T-helper 17 cell (primary cell): ENCODE measurements at places on chromosomes 4 and X. TPM values are rescaled to one million over a fixed set of nuclear protein-coding genes. Genes with fewer than 3 reads are reported as not detected.
A peak's percentile ranks its signal among the peaks of the same experiment; 100 is the strongest.

FRG2 gene
- total RNA-seq = not detected

TRAM1L1 gene
- total RNA-seq = not detected

TCEAL2 gene
- 1.1 TPM for total RNA-seq

SYTL5 gene
- total RNA-seq = not detected

MAGT1 gene
- 38.6 TPM for total RNA-seq

DTHD1 gene
- 0.22 TPM for total RNA-seq

FRMPD4 gene
- total RNA-seq = not detected

KLHL4 gene
- total RNA-seq = not detected

DNA sequence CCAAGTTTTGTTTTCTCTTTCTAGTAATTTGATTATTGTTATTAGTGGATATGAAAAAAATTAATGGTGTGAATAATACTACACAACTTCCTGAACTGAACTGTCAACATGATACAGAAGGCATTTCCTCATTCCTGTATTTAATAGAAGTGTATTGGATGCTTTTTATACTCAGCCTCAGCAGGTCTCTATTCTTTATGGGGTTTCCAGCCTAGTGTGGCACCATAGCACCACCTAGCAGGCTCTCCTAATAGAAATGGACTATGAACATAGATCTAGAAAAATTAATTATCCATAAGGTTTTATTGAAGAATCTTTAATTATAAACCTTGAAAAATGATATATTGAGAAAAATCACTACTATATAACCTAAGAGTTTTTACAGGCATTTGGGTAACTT, 52.4 kb downstream of the GLRB start:
- no peak for DNase-seq

DNA sequence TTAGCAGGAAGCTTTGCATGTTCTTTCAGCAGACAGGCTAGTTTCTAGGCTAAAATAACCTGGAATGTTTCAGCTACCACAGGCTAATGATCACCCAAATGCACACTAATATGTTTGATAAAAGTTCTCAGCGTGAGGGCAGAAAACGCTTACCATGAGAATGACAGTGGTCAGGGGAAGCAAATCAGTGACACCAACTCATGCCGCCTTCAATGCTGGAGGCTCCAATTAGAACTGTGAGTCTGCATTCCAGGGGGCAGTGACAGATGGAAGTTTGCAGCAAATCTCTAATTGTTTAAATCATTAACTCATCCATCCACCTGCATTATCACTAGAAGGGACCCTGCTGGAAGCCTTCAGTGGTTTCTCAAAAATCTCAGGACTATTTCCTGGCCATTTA, 43.2 kb downstream of the ANOS1 start:
- DNase-seq = no peak

GRCh38 chr4:173591760-173592159, 61.7 kb upstream of the HAND2 start:
- DNase-seq = no peak

- no peak for DNase-seq
These were observed 11.0 kb downstream of the PKD2 start for GRCh38 chr4:88018466-88018865.

- no peak for DNase-seq
These were observed 7.4 kb downstream of the TXK start for GRCh38 chr4:48126621-48127020.

GRCh38 chr4:80138551-80139538, 58.5 kb upstream of the PRDM8 start:
- peak; percentile 14 for DNase-seq

DNA sequence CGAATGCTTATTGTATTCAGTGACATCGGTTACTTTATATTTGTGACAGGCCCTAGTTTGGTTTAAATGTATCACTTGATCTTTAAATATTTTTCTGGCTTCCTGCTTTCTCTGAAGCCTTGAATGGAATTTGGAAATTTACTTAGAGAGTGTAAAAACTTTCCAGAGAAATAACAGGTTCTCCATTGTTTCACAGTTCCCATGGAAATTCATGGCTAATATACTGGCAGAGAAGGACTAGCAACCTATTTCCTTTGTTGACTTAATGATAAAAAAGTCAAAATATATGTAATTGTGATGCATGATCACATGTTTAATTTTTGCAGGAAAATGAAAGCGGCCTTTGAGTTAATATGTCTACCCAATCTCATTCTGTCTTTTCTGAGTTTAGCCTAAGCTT, 13.2 kb downstream of the NEIL3 start:
- no peak for DNase-seq

DNA sequence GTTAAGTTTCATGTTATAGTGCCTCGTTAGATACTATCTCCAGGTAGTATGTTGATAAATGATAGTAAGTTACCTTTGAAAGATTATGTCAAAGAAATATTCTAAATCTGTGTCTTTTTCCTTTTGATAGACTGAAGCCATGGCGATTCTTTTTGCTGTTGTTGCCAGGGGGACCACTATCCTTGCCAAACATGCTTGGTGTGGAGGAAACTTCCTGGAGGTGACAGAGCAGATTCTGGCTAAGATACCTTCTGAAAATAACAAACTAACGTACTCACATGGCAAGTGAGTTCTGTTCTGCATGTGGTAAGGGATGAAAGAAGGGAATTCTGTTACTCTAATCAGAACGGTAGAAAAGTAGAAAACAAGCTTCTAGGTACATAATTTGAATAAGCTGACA, 8.2 kb downstream of the VAMP7 start:
- DNase-seq = no peak

DNA sequence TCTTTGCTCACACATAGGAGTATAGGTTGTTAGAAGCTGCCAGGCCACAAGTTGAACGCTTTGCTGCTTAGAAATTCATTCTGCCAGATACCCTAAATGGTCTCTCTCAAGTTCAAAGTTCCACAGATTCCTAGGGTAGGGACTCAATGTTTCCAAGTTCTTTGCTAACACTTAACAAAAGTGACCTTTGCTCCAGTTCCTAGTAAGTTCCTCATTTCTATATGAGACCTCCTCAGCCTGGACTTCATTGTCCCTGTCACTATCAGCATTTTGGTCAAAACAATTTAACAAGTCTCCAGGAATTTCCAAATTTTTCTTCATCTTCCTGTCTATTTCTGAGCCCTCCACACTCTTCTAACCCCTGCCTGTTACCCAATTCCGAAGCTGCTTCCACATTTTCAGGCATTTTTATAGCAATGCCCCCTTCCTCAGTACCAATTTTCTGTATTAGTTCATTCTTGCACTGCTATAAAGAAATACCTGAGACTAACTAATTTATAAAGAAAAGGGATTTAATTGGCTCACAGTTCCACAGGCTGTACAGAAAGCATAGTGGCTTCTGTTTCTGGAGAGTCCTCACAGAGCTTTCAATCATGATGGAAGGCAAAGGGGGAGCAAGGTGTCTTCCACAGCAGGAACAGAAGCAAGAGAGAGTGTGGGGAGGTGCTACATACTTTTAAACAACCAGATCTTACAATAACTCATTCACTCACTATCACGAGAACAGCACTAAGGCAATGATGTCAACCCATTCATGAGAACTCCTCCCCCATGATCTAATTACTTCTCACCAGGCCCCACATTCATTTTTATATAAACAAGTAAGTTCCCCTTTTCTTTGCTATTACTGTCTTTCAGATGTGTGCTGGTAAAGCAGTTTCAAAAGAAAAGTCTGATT, 11.5 kb upstream of the TLR1 start:
- no peak for DNase-seq

DNA sequence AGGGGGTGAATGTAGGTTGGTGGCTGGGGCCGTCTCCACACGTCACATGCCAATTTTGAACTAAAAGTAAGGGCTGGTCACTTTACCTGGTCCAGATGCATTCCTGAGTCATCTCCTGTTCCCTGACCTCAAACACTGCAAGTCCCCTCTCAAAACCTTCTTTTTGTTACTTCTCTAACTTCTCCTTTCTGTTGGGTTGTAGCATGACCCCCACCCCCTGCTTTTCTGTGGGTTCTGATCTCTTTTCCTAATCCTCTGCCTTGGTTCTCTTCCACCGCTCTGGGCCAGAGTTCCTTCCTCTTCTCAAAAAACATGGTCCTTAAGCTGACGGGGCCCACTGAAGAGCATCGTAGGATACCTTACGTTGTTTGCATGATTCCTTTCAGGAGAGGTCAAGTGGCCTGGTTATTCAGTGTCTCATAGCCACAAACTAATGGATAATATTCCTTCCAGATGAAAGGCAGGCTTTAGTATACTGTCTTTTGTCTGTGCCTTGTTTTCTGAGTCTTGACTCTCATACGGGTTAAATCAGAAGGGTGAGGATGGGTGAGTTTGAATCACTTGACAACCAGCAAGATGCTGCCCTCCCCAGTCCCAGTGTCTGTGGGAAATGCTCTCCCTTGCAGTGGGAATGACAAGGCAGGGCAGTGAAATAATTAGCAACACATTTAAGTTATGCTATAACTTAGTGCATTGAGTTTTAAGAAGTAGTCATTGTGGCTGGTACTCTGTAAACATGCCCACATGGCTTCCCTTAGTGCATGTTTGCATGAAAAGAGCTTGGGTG, 15.1 kb downstream of the SMS start:
- DNase-seq = no peak

DNA sequence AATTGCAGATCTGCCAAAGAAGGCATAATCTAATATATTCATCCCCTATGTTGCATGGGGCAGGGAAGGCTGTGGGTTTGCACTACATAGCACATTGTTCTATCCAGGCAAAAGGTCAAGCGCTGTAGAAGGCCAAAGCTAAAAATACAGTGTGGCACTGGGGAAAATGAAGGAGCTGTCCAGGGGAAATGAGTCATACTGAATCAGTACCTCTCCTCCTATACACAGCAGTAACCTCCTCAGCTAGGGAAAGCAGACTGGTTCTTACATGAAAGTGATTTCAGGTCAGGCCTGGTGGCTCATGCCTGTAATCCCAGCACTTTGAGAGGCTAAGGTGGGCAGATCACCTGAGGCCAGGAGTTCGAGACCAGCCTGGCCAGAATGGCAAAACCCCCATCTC, 31.0 kb upstream of the SLC25A4 start:
- DNase-seq = no peak

GRCh38 chrX:10017872-10018271, 50.7 kb downstream of the CLDN34 start:
- no peak for DNase-seq

- no peak for DNase-seq
These were observed 326.3 kb downstream of the ARHGAP10 start for GRCh38 chr4:148057984-148058859.

DNA sequence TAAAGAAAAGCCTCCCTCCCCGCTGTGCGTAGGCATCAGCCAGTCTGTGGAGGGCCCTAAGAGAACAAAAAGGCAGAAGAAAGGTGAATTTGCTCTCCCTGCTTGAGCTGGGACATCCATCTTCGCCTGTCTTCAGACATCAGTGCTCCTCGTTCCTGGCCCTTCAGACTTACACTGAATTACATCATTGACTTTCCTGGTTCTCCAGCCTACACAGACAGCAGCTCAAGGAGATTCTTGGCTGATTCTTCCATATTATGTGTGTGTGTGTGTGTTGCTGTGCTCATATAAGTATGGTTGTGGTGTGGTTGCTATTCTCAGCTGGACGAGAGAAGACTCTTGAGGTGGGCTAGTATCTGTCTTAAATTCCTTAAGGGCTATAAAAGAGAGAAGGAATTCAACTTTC, 35.5 kb upstream of the CD99L2 start:
- DNase-seq = no peak

DNA sequence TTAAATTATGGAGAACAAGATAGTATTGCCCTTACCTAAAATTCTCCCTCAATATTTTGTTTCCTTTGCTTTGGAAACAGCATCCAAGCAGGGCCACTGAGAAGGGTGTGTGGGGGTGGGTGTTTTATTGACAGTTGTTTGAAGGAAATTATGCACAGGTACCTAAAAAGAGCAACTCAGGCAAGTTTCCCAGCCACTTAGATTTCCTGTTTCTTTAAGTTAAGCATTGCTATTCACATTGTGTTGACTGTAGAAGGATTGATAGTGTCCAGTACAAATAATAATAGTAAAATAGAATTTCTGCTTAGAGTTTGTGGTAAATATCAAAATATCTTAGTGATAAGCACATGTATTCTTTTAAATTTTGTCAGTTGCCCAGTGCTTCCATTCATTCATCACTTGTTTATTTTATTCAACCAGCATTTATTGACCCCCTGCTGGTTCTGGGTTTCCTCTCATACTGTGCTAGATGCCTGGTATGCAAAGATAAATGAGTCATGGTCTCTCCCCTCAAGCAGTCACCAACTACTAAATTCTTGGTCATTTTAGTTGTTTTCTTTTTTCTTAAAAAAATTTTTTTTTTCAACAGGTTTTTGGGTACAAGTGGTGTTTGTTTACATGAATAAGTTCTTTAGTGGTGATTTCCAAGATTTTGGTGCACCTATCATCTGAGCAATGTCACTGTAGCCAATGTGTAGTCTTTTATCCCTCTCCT, 50.0 kb downstream of the GALNT7 start:
- DNase-seq = no peak

- DNase-seq = no peak
These were observed 9.5 kb downstream of the HPGDS start for GRCh38 chr4:94332983-94333590.

DNA sequence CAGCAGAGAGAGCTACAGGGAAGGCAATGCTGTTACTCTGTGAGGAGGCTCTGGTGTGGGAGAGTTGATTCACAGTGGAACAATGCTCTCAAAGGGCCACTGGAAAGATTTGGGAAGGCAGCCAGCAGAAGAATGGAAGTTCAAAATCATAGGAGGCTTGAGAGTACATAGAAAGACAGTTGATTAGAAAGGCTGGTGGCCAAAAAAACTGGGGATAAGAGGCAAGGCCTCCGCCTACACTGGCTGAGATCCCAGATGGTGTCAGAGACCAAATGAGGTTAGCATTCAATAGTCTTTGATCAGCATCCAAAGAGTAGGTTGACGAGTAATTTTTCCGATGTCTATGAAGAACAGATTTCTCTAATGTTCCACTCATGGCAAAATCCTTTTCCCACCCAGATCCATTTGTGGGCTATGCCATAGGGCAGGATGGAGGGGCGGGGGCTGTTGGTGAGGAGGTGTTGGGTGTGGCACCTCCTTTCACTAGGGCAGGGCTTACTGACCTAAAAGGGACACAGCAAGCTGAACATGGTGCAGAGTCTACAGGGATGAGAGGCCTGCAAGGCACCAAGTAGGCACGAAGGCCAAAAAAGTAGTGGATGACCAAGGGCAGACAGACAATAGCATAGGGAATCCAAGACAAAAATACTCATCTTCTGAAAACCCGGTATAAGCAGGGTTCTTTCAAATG, 15.1 kb downstream of the TEC start:
- no peak for DNase-seq

- DNase-seq = no peak
These were observed 10.8 kb upstream of the GTPBP6 start for GRCh38 chrX:329291-329910.

- DNase-seq = no peak
These were observed 272.9 kb downstream of the CFAP299 start for GRCh38 chr4:80608281-80608980.

DNA sequence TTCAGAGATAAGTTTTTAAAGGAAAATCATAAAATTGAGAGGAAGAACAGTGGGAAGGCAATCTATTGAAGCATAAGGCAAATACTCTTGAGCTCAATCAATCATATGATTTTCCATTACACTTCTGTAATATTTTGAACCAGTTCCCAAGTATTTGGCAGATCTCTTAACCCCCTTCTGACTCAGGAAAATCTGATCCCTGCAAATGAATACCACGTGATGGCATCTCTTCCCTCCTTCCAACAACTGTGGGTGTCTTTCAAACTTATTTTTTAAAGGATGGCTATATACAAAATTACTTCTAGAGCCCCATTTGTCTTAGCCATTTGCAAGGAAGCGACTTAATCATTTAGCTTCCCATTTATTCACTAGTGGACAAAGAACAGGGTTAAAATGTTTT, 41.9 kb downstream of the AMOT start:
- DNase-seq = no peak
